CD4-positive, alpha-beta T cell treated with Interleukin-17A for 1 hour (primary cell): ENCODE measurements at places on chromosomes 4 and X.

GRCh38 chr4:142330311-142330710, 515.8 kb downstream of the INPP4B start:
- DNase-seq = no peak

DNA sequence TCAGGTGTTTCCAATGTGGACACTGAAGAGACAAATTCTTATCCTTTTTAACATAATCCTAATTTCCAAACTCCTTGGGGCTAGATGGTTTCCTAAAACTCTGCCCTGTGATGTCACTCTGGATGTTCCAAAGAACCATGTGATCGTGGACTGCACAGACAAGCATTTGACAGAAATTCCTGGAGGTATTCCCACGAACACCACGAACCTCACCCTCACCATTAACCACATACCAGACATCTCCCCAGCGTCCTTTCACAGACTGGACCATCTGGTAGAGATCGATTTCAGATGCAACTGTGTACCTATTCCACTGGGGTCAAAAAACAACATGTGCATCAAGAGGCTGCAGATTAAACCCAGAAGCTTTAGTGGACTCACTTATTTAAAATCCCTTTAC, 18.6 kb downstream of the TLR7 start:
- DNase-seq = no peak

DNA sequence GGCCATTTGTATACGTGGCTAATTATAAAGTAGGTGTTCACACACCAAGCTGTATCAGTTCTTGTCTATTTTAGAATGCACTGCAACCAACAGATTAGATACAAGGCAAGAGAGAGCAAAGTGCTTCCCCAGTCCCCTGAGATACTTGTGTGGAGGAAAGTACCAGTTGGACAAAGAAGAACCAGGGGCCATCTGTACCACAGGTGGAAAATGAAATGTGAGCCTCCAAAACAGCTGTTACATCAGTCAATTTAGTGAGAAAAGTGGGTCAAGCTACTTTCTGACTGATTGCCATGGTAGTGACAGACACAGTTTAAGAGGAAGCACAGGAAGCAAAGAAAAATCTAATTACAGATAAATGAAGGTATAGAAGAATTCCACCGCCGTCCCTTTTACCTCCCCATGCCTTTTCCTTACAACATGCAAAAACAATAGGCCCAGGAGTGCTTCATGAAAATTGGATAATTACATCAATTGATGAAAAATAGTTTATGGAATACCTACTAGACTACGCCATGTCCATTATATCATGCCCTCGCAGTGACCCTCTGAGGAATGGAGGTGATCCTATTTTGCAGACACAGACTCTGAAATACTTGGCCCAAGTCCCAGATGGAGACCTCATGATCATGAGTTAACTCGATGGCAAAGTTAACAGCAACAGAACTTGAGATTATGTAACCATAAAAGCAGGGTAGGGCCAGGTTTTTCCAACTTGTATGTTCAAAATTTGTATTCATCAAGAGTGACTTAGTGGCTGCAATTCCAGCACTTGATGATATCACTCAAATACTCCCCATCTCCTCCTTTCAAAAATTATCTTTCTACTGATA, 15.8 kb downstream of the SMPX start:
- DNase-seq = no peak

DNA sequence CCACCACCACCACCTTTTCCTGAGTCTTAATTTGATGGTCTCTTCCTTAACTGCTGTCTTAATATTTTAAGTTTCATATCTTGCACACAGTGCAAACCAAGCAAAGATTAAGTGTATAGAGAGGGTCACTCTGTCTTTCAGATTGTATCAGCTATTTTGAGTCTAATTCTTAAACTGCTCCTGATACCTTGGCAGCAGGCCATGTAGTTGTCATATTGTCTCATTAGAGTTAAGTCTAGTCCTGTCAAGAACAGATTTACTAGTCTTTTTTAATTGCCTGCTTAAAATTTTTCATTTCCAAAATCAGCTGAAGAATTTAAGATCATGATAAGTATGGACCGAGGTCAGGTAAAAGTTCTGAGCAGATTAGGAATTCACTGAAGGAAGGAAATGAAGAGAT, 51.5 kb downstream of the FHIP1A start:
- no peak for DNase-seq

GRCh38 chrX:112642349-112642748, 37.4 kb downstream of the LHFPL1 start:
- peak; percentile 29 for DNase-seq

GRCh38 chr4:153197301-153197700, 6.9 kb upstream of the TRIM2 start:
- no peak for DNase-seq

- DNase-seq = no peak
These were observed 29.5 kb downstream of the EGFL6 start for GRCh38 chrX:13598877-13599276.
